ENCODE measurements at places on chromosomes 12 and 14.

DNA sequence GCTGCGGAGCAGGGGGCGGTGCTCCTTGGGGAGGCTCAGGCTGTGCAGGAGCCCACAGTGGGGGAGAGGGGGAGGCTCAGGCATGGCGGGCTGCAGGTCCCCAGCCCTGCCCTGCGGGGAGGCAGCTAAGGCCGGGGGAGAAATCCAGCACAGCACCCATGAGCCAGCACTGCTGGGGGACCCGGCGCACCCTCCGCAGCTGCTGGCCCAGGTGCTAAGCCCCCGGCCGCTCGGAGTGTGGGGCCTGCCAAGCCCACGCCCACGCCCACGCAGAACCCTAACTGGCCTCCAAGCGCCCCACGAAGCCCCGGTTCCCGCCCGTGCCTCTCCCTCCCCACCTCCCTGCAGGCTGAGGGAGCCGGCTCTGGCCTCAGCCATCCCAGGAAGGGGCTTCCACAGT, 145.6 kb upstream of the SEL1L start:
- no peak for DNase-seq

DNA sequence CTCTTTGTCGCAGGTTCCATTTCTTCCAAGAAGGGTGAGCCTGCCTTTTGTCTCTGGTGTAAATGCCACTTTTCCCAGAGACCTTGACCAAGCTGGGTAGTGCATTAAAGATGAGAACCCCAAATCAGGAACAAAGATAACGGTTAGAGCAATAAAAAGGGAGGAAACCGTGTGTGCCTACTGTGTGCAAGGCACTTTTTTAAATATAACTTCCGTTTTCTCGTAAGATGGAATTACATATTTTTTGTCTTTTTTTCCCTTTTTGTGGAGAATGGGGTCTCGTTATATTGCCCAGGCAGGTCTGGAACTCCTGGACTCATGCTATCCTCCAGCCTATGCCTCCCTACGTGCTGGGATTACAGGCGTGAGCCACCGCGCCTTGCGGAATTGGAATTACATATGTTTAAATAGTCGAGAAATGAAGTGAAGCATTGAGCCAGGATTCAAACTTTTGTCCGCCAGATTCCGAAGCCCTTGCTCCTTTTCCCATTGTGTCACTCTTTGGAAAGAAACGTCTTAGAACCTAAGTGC, 506 bp upstream of the NABP2 start:
- no peak for DNase-seq

GRCh38 chr14:101289230-101289690, 272.0 kb upstream of the DIO3 start:
- no peak for DNase-seq

GRCh38 chr12:89928467-89928866, 219.8 kb upstream of the ATP2B1 start:
- no peak for DNase-seq

GRCh38 chr12:110668480-110669192, 20.3 kb downstream of the HVCN1 start:
- no peak for DNase-seq

- no peak for DNase-seq
These were observed 45.2 kb downstream of the GXYLT1 start for GRCh38 chr12:42099433-42099832.

GRCh38 chr12:102958073-102958829, 777 bp downstream of the ASCL1 start:
- DNase-seq: peak; percentile 23

DNA sequence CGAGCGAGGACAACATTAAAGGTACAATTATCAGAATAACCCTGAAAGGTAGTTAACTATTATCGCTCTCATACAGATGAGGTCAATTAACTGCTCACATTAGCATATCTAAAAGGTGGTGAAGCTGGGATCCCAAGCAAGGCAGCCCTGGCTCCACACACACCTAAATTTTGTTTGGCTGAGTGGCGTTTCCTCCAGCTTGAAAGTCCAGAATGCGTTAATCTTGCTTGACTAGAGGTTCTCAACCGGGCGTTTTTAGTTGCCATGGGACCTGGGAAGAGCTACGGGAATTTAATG, 531 bp downstream of the DLGAP5 start:
- DNase-seq: no peak

DNA sequence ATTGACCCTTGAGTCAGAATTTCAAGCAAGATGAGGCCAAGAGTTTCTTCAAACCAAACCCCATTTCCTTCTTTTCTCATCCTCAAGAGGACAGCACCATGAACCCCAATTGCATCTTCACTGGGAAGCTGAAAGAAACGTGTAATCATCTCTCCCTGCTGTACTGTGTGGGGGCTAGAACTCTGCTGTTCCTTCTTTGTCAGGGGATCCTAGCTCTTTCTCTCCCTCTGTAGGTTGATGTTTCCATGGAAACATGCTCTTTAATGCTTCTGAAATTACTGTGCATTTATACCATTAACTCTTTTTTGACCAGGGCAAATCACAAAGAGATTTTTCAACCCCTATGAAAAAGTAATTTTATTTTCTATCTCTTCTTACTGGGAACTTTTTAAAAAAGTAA, 295.1 kb downstream of the GRIN2B start:
- no peak for DNase-seq

- DNase-seq: no peak
These were observed 43.4 kb downstream of the BDKRB1 start for GRCh38 chr14:96299441-96299840.

DNA sequence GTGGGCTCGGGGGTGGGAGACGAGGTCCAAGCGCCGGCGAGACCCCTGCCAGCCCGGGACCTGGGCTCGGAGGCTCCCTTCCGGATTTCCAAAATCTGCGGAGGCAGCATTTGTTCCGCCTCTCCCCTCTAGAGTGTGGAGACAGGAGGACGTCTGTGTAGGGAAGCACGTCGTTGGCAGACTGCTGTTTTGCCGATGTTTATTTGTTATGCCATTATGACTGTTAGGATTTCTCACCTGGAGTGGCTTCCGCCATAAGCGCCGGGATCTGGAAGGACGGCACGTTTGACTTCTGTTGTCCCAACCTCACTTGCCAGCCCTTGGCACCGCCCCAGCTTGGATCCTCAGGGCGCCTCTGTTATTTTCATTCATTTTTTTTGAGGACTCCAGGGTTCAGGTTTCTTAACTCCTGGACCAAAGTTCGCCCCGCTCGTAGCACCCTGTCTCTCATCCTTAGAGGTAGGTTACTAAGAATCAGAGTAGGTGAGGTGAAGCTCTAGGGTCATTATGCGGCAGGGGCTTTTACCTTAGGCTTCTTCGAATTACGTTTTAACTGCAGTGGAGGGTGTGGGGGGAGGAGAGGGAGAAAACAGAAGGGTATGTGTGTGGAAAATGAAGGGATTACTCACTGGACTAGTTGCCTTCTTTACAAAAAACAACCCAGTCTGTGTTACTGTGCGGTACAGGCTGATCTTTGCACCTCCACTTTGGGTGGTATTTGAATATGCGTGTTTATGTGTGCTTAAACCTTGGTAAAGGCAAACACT, 547 bp upstream of the PYGL start:
- no peak for DNase-seq

- no peak for DNase-seq
These were observed 11.0 kb downstream of the SPRYD3 start for GRCh38 chr12:53067993-53068770.

DNA sequence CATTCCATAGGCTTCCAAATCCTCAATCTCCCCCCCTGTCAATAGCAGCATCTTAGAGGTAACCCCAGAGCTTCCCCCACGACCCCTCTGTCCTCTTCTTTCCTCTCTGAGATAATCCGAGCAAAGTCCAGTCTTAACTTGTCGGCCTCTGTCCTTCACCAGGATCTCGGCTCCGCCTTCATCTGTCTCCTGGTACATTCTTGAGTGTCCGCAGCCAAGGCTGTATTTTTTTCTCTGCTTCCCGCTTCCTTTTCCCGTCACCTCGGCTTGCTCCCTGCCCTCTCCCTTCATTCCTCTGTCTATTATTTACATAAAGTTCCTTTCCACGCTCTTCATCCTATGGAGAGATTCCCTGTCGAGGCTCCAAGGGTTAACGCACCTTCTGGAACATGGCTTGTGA, 153.9 kb upstream of the GSC start:
- DNase-seq: no peak

- no peak for DNase-seq
These were observed 799 bp downstream of the THTPA start for GRCh38 chr14:23556700-23557440.

DNA sequence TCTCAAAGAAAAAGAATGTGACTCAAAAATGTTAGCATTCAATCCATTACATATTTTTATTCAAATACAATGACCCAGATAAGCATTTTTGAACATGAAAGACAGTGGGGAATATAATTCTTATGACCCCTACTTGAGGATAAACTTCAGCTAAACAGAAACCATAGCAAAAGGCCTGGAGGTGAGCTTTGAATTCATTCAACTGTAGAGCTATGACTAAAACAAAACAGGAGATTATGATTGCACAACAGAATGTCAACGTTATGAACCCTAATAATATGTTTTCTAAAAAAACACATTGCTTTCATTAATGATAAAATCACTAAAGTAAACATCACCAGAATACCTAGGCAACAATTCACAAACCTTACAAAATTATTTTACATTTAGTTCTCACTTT, 27.8 kb downstream of the EFCAB11 start:
- no peak for DNase-seq

GRCh38 chr14:61128382-61129167, 147.5 kb downstream of the SLC38A6 start:
- DNase-seq: no peak

- no peak for DNase-seq
These were observed 114.0 kb downstream of the PRMT8 start for GRCh38 chr12:3604748-3605586.

DNA sequence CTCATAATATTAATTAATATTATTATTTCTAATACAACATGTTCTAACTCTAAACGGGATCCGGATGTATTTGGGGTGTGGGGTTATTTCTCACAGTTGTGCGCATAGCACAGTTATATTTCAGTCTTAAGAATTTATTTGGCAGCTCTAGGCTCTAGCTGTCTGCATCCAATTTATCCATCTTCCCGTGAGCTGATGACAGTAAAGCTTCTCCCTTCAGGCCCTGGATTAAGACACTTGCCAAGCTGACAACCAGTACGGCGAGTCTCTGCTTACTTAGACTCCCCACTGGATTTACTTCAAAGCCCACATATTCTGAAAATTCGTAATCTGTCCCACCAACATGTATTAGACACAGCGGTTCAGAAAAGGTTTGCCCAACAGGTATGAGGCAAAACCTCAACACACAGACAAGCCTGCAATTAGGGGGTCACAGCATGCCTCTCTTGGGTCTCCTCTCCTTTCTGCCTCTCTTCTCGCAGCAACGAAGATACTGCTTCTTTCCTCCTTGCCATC, 232.9 kb upstream of the TMTC1 start:
- DNase-seq: no peak

All from T-helper 2 cell treated with Interferon-gamma antibody and Interleukin-4, amounts not matched to agents 5 μg/mL and 100 μg/mL, for 36 hours (primary cell).